Breast epithelium (tissue), 4 donors: ENCODE measurements at places on chromosomes 7 and 10. TPM values are rescaled to one million over a fixed set of nuclear protein-coding genes. Genes with fewer than 3 reads are reported as not detected.

CCDC172 gene
- not detected for total RNA-seq

RBP4 gene
- total RNA-seq = 63.5 TPM

LLCFC1 gene
- total RNA-seq = not detected

CRHR2 gene
- total RNA-seq = under 0.01 TPM

AGR3 gene
- total RNA-seq = 37.3 TPM

- no peak for DNase-seq
Measured at GRCh38 chr10:33365871-33366411, 31.5 kb upstream of the NRP1 start.

DNA sequence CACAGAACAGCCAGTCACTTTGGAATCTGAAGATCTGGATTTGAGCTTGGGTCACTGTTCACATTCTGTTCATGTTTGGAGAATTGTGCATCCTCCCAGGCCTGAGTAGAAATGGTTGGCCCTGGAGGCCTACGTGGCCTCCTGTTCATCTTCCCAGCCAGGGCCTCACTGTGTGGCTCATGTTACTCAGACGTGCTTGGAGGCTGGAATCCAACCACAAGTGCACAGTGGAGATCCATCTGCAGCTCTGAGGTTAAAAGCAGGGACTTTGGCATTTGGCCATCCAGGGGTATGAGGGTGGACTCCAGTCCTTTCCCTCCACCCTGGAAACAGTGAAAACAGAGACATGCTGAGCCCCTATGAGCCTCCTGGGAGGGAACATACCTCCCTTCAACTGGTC, 709.0 kb upstream of the IGFBP3 start:
- no peak for DNase-seq

DNA sequence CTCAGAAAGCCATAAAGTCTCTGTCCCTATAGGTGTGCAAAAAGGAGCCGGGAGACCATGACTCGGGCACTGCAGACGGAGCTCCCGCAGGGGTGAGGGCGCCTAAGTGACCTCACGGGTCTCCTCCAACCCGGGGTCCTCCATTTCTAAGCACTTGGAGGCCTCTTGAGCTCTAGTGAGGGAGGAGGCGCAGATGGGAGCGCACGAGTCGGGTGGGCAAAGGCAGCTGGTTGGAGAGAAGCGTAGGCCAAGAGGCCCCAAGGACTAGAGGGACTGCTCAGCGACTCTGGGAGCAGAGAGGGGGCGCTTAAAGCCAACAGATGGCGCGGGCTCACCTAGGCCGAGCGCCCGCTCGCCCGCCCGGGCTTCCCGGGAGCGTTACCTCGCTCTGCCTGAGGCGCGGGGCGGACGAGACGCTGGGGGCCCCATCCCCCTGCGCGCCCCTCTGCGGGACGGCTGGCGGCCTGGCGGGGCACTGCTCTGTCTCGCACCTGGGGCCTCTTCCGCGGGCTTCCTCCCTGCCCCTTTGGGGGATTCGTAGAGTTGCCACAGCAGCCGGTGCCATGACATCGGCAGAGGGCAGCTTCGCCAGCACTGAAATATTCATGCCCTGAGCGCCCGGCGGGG, 523 bp upstream of the CDH23 start:
- DNase-seq = no peak

GRCh38 chr7:128030263-128030653, 979 bp downstream of the LRRC4 start:
- DNase-seq = no peak

GRCh38 chr10:133050371-133050770, 37.4 kb upstream of the ADGRA1 start:
- no peak for DNase-seq

- DNase-seq = no peak
Measured at GRCh38 chr10:5089865-5090264, 4.3 kb upstream of the AKR1C3 start.

- peak; percentile 85 for DNase-seq
Measured at GRCh38 chr7:786472-787255, 45.6 kb upstream of the SUN1 start.
